ENCODE measurements at places on chromosomes 3 and 15.

- no peak for DNase-seq
Observed at GRCh38 chr15:63015618-63016017, 26.9 kb upstream of the TPM1 start.

DNA sequence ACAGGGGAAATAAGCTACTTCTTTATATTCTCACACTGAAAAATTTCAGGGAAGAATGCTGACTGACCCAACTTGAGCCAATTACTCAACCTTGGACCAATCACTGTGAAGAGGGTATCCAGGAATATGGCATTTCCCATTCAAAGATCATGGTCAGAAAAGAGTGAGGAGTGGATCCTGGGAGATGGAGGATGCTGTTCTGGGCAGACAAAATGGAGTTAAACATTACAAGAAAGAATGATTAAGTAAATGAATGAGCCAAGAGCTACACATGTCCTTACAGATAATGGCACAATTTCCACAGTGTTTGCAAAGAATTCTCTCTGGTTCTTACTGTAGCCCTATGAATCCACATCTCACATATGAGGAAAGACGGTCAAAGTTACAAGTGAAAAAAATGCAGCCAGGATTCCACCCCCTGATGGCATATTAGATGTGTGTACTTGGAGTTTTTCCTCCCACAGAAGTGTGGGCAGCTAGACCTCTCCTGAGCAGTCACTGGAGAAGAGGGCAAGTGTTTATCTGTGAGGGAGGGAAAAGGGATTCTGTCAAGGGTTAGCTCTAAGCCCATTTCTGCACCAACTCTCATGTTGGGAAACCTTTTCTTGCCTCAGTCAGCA, 33.8 kb downstream of the AMOTL2 start:
- no peak for DNase-seq

DNA sequence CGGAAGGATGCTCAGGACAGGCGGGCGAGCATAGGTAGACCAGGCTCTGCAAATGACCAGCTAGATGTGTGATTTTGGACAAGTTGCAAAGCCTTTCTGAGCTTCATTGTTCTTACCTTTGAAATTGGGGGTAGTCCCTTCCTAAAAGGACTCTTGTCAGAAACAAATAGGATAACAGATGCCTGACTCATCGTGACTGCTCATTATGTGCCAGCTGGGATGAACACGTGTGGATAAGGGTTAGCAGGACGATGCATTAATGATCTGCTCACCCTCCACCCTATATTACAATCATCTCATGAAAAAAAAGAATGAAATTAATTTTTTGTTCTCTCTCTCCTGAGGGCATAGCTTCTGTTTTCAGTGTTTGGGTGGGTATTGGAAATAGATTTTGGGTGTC, 223.4 kb downstream of the NR2F2 start:
- no peak for DNase-seq

GRCh38 chr3:187880851-187881250, 135.6 kb upstream of the BCL6 start:
- no peak for DNase-seq

DNA sequence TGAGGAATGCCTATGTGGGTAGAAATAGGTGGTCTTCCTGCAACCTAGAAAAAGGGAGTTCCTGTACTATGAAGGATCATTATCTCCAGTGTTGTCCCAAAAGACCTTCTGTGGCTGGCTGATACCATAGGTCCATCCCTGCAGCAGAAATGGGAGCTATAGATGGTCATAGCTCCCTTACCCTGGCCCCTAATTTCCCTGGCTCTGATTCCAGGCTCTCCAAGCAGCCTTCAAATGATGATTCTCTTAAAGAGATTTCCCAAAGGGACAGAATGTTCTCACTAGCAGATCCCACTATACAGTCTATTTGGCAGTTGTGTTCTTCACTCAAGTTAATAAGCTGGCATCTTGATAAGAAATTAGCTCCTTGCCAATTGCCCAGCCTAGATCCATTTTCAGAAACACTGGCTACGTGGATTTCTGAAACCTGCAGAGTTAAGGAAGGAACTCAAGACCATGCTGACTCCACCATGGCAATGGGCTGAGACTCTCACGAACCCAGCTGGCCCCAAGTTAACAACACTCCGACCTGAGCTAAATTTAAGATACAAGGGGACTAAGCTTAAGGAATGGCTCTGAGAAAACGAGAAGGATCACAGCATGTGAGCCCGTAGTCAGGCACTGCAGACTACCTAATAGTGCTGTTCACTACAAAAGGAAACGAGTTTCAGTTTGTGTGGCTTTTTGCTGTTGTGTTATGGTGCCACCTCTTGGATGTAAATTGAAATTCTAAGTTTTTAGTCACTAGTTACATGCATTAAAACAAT, 11.4 kb downstream of the C15orf40 start:
- no peak for DNase-seq

- no peak for DNase-seq
Observed at GRCh38 chr15:82742134-82742533, 32.5 kb upstream of the AP3B2 start.

DNA sequence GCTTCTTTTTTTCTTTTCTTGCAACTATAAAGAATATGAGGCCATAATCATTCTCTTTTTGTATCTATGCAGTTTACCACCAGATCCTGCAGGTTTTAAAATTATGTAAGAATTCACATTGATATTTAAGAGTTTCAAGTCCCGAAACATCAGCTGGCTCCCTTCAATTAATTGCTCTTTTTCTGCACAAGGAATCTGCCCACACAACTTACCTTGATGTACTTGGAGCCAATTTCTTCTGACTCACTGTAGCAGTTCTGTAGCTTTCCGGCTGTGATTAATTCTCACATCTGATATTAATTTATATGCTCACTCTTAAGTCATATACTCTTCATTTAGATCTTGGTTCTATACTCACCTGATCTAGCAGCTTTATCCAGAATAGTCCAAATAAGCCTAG, 781.8 kb downstream of the CADM2 start:
- DNase-seq, result no peak

DNA sequence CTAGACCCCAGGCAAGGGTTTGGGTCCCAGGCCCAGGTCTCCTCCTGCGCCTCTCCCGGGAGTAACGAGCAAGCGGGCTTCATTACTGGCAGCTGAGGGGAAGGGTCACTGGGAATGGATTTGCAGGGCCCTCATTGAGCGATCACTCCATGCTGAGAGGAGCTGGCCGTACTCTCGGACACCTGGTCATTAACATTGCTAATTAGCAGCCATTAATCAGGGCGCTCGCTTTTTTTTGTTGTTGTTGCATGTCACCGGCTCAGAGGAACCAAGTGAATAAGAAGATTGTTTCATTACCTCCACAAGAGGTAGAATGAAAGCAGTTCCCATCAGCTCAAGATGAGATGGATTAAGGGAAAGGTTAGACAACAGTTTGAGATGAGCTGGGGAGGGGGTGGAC, 293.0 kb upstream of the ATP11B start:
- no peak for DNase-seq

DNA sequence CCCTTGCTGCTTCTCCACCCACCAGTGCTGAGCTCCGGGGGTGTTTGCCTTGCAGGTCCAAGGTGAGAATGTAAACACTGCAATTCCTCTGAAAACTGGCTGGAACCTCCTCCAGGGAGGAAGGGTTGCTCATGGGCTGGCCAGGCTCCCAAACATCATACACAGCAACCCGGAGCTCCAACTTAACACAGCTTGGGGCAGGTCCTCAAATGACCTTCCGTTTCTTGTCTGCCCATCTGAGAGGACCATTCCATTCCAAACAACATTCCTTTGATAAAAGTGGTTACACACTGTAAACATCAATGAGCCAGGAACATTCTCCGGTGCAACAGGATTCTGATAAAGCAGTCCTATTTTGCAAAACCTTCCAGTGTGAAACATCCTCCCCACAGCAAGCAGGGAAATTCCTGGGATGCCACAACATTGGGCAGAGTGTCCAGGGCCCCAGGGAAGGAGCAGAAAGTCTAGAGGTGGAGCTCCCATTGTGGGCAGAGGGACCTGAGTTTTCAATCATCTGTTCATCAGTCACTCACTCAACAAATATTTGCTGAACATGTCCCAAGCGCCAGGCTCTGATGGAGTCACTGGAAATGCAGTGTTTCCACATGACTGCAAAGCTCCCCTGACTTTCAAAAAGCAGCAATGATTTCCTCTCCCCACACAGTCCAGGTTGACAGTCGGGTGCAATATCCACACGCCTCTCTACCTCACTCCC, 7.3 kb upstream of the HEG1 start:
- DNase-seq, result no peak

GRCh38 chr15:28963711-28964081, 77.9 kb downstream of the APBA2 start:
- no peak for DNase-seq
